Activated naive CD8-positive, alpha-beta T cell treated with anti-CD3 and anti-CD28 coated beads, Interleukin-2, amount 10 ng/mL, durations not matched to agents 7 days and 5 days (primary cell): ENCODE measurements at places on chromosomes 2 and 18. TPM values are rescaled to one million over a fixed set of nuclear protein-coding genes. Genes with fewer than 3 reads are reported as not detected.

DNA sequence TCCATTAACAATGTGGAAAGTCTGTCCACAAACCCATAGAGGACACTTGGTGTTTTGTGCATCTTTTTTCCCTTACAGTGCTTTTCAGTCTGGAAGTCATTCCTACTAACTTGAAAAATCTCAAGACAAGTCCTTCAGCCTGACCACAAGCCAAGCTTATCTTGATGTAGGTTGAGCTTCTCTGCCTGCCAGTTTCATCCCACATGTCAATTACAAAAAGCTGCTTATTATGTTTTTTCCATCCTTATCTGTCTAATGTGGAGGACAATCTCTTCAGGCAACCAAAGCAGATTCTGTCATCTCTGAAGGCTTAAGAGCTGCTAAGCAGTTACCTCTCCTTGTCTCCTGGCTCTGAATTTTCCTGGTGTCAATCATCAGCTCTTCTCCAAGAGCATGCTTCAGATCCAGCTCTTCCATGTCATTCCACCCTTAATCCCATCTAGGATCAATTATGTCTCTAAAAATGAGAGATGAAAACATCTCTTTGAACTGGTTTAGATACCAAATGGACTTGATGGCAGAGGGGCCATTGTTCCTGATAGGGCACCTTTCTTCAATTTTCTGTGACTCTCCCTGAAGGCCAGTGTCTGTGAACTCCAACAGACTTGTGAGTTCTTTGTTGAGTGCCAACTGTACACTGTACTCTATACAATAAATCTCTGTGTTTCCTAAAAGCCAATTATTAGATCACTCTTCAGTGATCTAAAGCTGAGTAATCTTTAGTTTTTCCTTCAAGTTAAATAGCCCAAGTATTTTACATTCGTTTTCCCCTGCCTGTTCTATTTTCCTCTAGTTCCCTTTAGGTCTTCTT lies 208.6 kb downstream of the RBM43 start:
- DNase-seq = no peak
- H3K36me3 ChIP-seq = no peaks in the 10 kb centered on the region
- H3K27ac ChIP-seq = no peak overlapping the region
- no peaks in the 10 kb centered on the region for H3K4me1 ChIP-seq
- no peak overlapping the region for H3K4me3 ChIP-seq

GRCh38 chr2:198127627-198128026 lies 323.2 kb downstream of the PLCL1 start:
- H3K36me3 ChIP-seq = no peaks in the 10 kb centered on the region
- peak; percentile 28 for DNase-seq
- H3K27ac ChIP-seq = no peak overlapping the region
- no peak overlapping the region for H3K4me3 ChIP-seq
- no peaks in the 10 kb centered on the region for H3K27me3 ChIP-seq

GRCh38 chr2:63842149-63843061 lies 709 bp downstream of the UGP2 start:
- H3K27ac ChIP-seq = peak overlapping the region; percentile 98
- peak overlapping the region; percentile 95 for H3K4me3 ChIP-seq
- peaks cover 47% of the 10 kb centered on the region for H3K36me3 ChIP-seq
- DNase-seq = peak; percentile 37
- peaks cover 37% of the 10 kb centered on the region for H3K4me1 ChIP-seq

DNA sequence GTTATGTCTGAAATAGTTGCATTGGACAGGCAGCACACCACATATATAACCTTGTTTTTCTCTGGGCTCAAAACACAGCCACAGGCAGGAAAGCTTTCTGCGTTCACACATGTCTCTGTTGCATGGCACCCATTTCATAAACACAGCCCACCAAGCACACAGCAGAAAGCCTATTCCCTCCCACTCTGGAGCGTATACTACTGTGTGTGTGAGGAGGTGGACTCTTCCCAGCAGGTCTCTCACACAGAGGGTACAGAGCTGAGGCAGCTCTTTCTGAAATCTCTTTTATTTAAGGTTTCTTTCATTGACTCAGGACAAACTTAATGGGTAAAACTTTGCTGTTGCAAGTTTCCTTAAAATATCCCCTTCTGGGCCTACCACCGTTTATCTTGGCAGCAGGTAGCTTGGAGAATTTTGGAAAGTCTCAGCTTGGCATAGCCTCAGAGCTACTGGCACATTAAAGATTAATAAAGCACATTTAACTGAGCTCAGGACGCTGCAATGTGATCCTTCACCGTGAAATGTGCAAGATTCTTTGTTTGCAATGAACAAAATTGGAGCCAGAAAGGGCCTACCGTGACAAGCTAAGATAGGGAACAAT lies 105.1 kb upstream of the NCKAP5 start:
- H3K4me3 ChIP-seq = no peak overlapping the region
- H3K4me1 ChIP-seq = no peaks in the 10 kb centered on the region
- no peak overlapping the region for H3K27ac ChIP-seq
- DNase-seq = no peak
- H3K36me3 ChIP-seq = no peaks in the 10 kb centered on the region
- peaks cover 5% of the 10 kb centered on the region for H3K27me3 ChIP-seq

DNA sequence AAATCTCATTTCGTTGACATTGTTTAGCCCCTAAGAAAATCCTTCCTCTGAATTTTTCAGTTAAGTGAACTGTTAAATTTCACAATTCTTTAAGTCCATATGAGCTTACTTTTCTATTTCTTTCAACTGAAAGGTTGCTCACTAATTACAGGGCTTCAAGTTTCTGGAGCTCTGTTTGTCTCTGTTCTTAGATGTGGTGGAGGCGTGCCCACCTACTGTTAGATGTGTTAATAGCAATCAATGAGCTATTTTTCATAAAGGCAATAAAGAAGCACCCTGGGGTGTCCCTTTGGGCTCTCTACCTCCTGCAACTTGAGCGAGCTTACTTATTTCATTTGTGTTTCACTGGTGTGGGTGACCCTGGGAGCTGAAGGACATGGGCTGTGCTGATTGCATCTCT lies 25.0 kb downstream of the CREG2 start:
- DNase-seq = no peak
- no peak overlapping the region for H3K4me3 ChIP-seq
- H3K36me3 ChIP-seq = no peaks in the 10 kb centered on the region
- peaks cover 18% of the 10 kb centered on the region for H3K4me1 ChIP-seq
- no peak overlapping the region for H3K27ac ChIP-seq
- H3K27me3 ChIP-seq = peaks cover 5% of the 10 kb centered on the region

DNA sequence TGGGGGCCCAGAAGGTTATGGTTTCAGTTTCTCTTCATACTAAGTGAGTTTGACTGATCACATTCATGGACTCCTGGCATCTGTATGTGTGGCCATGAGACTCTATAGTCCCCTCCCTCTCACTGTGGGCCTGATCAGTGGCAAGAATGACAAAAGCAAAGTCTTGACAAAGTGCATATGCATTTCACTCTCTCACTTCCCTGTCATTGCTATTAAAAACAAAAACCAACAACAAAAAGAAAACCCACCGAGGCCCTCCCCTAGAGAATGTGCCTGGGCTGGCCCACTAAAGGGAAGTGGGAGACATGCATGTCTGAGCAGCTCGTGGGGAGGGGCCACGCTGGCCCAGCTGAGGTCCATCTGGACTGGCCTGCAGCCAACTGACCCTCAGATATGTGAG lies 600.1 kb upstream of the RAB6C start:
- H3K27me3 ChIP-seq = peaks cover 5% of the 10 kb centered on the region
- H3K27ac ChIP-seq = no peak overlapping the region
- no peaks in the 10 kb centered on the region for H3K36me3 ChIP-seq
- no peaks in the 10 kb centered on the region for H3K4me1 ChIP-seq
- DNase-seq = no peak

DNA sequence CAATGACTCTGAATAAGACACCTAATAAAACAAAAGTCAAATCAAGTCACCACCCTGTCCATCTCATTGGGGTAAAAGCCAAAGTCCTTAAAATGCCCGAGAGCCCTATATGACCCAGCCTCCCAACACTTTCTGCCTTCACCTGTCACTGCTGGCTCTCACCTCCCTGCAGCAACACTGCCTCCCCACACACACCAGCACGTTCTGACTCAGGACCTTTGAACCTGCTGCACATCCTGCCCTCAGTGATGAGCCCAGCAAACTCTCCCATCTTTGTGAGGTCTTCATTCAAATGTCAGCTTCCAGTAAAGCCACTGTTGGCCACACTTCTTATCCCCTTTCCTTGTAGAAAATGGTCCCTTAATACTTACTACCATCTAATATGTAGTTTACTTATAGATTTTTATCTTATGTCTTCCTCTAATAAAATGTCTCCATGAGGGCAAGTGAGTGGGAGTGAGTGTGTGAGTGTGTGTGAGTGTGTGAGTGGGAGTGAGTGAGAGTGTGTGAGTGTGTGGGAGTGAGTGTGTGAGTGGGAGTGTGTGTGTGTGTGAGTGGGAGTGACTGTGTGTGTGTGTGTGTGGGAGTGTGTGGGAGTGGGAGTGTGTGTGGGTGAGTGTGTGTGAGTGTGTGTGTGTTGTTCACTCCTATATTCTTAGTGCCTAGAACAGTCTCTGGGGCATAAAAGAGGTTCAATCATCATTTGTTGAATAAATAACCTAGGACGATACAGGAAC lies 504.7 kb downstream of the EIPR1 start:
- no peaks in the 10 kb centered on the region for H3K36me3 ChIP-seq
- H3K4me1 ChIP-seq = peaks cover 1% of the 10 kb centered on the region
- no peaks in the 10 kb centered on the region for H3K27me3 ChIP-seq
- H3K4me3 ChIP-seq = no peak overlapping the region
- no peak overlapping the region for H3K27ac ChIP-seq

DNA sequence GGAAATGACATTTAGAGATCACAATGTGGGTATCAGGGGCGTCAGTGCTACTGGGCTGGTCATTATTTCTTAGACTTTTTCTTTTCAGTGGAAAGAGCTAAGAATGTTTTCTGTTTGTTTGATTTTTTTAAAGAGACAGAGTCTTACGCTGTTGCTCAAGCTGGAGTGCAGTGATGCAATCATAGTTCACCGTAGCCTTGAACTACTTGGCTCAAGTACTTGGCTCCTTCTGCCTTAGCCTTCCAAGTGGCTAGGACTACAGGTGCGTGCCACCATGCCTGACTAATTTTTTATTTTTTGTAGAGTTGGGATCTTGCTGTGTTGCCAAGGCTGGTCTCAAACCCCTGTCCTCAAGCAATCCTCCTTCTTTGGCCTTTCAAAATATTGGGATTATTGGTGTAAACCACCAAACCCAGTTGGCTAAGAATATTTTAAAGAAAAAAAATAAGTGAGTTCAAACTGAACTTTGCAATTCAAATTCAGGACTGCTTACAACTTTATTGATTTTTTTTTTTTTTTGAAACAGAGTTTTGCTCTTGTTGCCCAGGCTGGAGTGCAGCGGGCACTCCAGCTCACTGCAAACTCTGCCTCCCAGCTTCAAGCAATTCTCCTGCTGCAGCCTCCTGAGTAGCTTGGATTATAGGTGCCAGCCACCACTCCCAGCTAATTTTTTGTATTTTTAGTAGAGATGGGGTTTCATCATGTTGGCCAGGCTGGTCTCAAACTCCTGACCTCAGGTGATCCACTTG lies 154.2 kb downstream of the MIB1 start:
- H3K4me3 ChIP-seq = no peak overlapping the region
- no peak overlapping the region for H3K27ac ChIP-seq
- H3K4me1 ChIP-seq = no peaks in the 10 kb centered on the region
- H3K27me3 ChIP-seq = peaks cover 24% of the 10 kb centered on the region
- no peaks in the 10 kb centered on the region for H3K36me3 ChIP-seq

DNA sequence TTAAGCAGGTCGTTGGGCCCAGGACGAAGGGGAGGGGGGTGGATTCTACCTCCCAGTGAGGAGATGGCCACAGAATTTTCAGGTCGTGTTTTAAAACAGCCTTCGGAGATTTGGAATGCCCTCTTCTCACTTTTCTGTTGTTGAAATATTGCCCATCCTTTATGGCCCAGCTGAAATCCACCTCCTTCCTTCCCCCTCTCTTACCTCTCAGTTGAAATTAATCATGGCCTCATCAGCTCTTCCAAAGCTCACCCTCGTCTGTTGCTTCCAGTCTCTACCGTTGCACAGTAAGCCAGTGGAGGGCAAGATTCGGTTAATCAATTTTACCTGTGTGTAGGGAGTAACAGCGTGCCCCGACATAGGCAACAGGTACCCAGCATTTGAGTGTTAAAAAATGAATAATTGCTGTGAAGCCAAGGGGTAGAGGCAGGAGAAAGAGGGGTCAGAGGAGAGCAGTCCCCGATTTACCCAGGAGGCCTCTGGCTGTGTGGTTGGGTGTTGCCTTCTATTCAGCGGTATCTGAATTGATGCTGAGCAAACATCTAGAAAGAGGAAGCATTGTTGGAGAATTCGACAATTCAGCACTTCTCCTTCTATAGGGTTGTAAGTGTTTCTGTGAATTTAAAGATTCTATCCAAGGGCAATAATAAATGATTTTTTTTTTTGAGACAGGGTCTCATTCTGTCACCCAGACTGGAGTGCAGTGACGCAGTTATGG lies 8.6 kb upstream of the PDIA6 start:
- peaks cover 32% of the 10 kb centered on the region for H3K27me3 ChIP-seq
- H3K4me3 ChIP-seq = no peak overlapping the region

GRCh38 chr2:71471276-71471675 lies 17.9 kb downstream of the DYSF start:
- DNase-seq = no peak
- H3K27ac ChIP-seq = no peak overlapping the region
- no peaks in the 10 kb centered on the region for H3K36me3 ChIP-seq
- H3K4me1 ChIP-seq = peaks cover 7% of the 10 kb centered on the region
- no peak overlapping the region for H3K4me3 ChIP-seq
- H3K27me3 ChIP-seq = peaks cover 45% of the 10 kb centered on the region

DNA sequence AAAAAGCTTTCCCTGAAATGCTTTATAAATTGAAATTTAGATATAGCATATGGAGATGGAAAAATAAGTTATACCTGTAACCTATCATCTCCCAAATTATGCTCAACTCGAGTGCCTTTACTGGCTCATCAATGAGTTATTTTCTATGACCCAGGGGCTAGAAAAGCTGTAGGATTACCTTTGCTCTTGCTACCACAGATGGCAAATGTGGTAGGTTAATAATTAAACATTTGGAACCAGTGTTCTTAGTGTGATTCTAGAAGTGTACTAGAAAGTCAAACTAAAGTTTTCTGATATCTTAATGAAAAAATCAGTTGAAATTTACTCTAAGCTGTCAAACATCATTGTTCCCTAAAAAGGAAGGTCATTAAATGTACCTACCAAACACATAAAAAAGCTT lies 22.5 kb downstream of the ALS2 start:
- H3K27ac ChIP-seq = no peak overlapping the region
- H3K4me3 ChIP-seq = no peak overlapping the region
- no peak for DNase-seq
- H3K4me1 ChIP-seq = no peaks in the 10 kb centered on the region
- H3K36me3 ChIP-seq = peaks cover 10% of the 10 kb centered on the region

DNA sequence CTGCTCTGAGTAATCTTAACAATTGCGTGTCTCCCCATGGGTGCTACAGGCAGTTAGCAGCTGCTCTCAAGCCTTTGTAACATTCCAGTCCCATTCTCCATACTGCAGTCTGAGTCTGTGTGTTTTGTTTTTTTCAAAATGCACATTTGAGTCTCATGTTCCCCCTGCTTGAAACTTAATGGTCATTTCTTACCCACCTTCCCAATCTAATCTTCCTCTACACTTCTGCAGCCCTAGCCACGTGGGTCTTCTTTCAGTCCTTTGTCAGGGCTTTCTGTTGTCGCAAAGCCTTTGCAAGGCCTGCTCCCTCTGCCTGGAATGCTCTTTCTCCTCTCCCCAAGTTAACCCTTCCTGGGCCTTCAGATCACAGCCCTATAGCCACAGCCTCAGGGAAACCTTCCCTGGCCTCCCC lies 24.5 kb downstream of the ELAC1 start:
- H3K27me3 ChIP-seq = no peaks in the 10 kb centered on the region
- DNase-seq = no peak
- peaks cover 7% of the 10 kb centered on the region for H3K36me3 ChIP-seq
- H3K4me1 ChIP-seq = no peaks in the 10 kb centered on the region
- H3K27ac ChIP-seq = no peak overlapping the region
- H3K4me3 ChIP-seq = no peak overlapping the region

OSR1 gene
- not detected for total RNA-seq

CDH19 gene
- not detected for total RNA-seq

MPV17 gene
- 100 TPM for total RNA-seq

FEV gene
- total RNA-seq = not detected

TNS1 gene
- total RNA-seq = 21.2 TPM
